Fibroblast of mammary gland (primary cell): ENCODE measurements at places on chromosomes 11 and 22.

GRCh38 chr11:119361056-119361787 lies 14.7 kb upstream of the MFRP start:
- peak; percentile 95 for DNase-seq

GRCh38 chr11:110837603-110838002 lies 125.4 kb upstream of the ARHGAP20 start:
- DNase-seq = no peak

GRCh38 chr11:75762885-75763284 lies 5.7 kb upstream of the DGAT2 start:
- DNase-seq = peak; percentile 84

DNA sequence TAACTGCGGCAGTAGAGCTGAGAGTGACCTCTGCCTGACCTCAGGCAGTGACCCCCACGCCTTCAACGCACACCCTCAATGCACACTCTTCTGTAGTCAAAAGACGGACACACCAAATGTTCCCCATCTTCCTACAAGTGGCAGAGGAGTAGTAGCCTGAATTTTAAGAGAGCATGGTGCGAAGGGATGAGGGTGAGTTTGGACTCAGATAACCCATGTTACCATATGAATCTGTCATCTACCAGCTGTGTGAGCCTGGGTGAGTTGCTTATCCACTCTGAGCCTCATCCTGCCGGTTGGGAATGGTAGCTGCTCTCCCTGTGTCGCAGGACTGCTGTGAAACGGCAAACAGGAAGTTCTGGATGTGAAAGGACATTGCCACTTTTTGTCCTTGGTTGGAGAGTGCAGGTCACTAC lies 20.6 kb upstream of the ROBO3 start:
- DNase-seq = no peak

DNA sequence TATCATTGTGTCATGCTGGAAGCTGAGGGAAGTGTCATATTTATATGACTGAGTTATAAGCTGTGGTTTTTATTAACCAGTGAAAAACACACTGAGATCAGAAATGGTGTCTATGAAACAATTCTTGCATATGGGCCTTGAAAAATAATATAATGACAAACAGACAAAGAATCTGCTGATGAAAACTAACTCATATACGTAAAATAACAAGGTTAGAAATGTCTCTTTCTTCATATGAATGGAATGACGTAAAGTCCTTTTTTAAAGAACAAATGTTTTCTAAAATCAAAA lies 48.8 kb upstream of the PHF21B start:
- no peak for DNase-seq

DNA sequence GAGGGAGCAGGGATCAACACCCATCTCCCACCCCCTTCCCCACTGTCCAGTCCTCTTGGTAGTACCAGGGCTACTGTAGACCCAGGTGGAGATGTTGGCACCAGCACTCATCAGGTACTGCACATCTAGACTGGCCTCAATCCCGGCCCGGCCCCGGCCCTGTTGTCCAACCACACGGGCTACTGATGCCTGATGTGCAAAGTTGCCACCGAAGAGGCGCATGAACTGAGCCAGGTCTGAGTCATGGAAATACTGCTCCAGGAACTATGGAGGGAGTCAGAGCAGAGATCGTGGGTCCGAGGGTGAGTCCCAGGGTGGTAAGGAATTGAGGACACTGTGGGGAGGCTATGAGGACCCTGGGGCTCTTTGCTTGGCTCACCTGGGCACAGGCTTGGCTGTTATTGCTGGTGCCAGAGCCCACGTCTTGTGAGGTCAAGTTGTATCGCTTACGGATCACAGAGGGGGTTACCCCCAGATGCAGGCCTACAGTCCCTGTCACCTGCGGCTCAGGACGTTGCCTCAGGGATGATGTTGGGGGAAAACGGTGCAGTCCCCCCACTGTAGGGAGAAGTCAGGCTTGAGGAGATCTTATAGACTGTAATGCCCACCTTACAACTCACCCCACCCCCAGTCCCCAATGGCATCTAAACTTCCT lies 2.5 kb downstream of the TPP1 start:
- DNase-seq = no peak

DNA sequence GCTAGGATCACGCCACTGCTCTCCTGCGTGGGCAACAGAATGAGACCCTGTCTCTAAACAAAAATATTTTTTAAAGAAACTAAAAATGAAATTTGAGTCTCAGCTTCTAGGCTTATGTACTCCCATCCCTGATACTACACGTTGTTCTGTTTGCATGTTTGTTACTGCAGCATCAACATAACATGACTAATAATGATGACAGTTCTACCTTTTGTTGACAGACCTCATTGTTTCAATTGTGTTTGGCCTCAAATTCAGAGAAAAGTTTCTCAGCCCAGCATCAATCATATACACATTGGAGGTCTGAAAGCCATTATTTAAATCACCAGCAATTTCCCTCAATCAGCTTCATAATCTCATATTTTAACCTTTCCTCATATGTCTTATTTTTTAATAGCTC lies 20.8 kb downstream of the LAYN start:
- no peak for DNase-seq

GRCh38 chr11:2898366-2899079 lies 12.9 kb upstream of the CDKN1C start:
- peak; percentile 91 for DNase-seq

DNA sequence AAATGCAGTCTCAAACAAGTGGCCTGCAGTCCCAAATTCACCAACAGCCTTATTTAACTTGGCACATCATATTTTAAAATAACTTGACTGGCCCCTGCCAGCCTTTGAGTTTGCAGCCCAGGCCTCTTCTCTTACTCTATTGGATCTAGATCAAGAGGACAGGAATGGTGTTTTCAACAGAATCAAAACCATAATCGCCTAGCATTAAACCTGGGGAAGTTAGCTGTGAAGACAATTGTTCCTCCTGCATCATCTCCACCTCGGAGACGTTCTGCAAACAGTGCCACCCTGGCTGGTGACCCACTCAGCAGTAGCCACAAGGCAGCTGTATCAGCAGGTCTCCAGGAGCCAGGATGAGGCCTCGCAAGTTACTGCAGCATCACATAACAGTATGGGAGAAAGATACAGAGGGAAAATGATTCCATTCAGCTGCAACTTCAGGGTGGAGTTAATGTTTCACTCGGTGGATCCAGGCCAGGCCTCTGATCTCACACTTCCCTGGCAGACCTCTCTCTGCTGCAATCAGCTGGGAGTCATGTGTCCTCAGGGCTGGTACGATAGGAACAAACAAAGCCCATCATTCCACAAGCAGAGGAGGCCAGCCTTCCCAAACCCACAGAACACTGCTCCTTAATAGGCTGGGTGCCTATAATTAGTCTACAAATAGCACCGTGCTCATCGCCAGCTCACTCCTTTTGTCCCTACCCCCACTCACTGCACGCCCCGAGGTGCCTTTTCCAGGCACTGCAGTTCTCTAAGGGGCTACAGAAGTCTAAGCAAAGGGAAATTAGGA lies 18.6 kb upstream of the SCN2B start:
- DNase-seq = peak; percentile 77

DNA sequence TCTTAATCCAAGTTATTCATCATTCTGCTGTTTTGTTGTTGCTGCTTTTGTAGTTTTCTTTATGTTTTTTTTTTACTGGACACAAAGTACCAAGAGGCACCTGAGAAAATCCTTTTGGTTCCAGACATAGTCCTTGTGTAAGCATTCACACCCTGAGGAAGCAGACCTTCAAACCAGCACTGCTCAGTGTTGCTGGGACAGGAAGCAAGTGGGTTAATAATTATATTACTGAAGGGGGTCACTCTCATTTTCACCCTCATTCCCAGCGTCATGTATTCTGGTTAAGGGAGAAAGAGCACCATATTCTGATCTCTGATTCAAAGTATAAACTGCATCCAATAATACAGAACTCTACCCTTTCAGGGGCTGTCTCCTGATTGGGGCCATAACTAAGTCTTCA lies 5.9 kb upstream of the ALKBH3 start:
- no peak for DNase-seq

- no peak for DNase-seq
Measured at GRCh38 chr22:37024339-37025157, 5.0 kb downstream of the MPST start.

DNA sequence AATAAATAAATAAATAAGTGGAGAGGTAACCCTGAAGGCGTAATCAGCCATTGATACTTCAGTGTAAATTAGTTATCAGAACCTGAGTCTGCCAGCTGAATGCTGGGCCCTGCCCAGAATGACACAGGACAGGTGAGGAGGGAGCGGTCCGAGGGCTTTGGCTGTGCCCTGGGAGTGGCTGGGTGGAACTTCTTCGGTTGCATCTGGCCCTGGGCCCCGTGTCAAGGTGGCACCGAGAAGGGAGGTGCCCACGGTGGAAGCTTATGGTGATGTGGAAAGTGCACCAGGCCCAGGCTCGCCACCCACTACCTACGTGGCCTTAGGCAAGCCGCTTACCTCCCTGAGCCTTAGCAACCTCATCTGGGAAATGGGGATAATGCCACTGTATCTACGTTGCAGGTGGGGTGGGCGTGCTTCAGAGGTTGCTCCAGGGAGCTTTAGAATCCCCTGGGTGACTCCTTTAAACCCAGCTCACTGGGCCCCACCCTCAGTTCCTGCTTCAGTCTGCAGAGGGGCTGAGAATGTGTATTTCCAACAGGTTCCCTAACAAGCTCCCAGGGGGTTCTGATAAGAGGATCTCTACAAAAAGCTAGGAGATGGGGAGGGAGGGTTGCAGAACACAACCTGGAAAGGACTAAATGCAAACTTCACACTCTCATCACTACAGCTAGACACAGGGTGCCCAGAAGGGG lies 38.8 kb downstream of the TXN2 start:
- DNase-seq = no peak

DNA sequence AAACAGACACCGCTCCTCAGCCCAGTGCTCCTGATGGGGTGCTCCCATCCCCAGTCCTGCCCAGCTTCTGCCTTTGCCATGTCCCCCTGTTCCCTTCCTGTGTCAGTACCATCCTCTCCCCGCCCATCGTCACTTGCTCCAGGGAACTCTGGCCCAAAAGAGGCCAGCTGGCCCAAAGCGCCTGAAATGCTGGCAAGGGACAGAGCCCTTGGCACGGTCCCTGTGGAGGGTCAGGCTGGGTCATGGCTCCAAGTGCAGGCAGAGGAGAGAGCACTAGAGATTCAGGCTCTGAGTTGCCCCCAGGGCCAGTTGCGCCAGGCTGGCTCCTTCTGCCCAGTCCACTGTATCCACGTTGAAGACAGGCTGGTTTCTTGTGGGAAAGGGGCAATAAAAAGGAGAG lies 8.4 kb upstream of the HDHD5 start:
- no peak for DNase-seq

DNA sequence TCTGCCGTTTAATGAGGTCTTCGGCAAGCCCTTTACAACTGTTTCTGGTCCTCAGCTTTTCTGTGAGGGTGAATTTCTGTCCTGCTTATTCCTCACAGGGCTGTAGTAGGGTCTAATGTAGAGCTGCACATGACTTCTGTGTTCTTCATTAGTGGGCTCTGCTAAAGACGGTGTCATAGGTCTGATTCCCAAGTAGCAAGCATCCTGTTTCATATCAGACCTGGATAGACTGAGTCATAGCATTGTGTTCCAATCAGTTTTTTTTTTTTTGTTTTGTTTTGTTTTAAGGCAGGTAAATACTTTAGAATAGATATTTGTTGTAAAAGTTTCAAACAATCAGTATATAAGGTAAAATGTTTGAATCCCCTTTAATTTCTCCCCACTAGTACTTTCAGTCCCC lies 35.4 kb downstream of the BIRC2 start:
- peak; percentile 13 for DNase-seq

GRCh38 chr11:9601876-9602199 lies 28.4 kb downstream of the WEE1 start:
- DNase-seq = no peak

- peak; percentile 71 for DNase-seq
Measured at GRCh38 chr22:20243537-20244249, 24.4 kb downstream of the RTN4R start.

DNA sequence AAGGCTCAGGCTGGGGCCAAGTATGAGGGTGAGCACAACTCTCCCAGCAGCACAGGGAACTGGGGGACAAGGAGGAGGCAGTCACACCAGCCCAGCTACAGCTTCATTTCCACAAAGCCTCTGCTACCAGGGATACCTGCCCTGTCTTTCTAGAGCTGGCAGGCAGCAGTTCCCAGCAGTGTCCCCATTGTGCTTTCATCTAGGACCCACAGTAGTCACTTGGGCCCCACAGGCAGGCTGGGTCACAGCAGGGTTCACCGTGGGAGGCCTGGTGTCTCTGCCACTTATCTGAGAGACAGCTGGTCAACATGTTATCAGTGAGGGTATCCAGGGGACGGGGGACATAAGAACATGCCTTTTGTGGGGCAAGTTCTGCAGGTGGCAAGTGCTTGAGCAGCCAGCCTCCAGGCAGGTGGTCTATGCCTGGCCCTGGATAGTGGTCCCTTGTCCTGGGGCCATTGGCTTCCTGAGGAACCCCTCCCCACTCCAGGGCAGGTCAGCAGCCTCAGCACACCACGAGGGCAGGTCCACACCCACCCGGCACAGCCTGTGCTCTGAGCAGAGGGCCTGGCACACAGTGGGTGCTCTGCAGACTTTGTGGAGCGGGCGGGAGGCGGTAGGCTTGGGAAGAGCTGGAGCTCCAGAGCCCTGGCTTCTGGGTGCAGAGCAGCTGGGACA lies 29.9 kb downstream of the GNAZ start:
- DNase-seq = no peak

DNA sequence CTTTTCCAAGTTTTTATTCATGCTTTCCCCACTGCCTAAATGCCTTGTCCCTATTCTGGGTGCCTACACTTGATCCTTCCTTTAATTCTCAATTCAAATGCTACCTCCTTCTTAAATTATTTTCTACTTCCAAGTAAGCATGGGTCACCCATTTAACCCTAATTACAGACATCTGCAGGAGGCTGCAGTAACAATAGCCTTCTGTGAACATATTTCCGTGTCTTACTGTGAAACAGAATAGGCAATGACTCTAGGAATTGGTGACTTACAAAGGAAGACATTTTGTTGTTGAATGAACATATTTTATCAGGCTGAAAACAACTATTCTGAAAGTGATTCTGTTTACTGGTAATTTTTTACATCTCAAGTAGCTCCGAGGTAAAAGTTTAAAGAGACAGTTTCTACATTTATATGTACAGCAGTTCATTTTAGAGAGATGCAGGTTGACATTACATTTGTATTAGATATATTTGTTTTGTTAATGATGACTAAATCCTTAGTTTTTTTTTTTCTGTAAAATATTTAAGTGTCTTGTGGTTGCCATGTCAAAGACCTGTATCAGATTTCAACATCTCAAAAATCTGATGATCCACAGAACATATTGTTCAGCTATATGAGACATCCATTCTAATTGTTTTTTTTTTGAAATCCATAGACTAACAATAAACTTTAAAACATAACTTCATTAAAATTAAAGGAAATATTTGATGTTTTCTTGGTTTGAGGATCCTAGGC lies 316.8 kb downstream of the CASP12 start:
- DNase-seq = peak; percentile 69

GRCh38 chr22:42902875-42903510 lies 45.9 kb upstream of the ARFGAP3 start:
- peak; percentile 15 for DNase-seq

GRCh38 chr11:65501472-65502273 lies 2.8 kb downstream of the MALAT1 start:
- peak; percentile 59 for DNase-seq

DNA sequence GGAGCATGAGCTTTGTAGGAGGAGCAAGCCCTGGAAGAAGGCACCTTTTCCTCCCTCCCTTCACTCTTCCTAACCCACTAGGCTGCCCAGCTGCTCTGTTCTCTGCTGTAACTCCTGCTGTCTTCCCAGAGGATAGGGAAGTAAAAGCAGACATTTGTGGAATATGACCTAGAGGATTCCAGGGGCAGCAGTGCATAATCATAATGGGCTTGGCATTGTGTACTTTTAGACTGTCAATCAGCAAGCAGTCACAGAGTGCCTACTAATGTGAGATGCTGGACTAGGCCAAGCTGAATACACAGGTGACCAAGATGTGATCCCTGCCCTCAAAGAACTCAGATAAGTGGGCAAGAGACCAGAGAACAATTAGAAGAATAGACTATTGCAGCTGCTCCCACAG lies 133.0 kb downstream of the NAV2 start:
- DNase-seq = no peak
